ENCODE measurements at places on chromosomes 7 and 10.

DNA sequence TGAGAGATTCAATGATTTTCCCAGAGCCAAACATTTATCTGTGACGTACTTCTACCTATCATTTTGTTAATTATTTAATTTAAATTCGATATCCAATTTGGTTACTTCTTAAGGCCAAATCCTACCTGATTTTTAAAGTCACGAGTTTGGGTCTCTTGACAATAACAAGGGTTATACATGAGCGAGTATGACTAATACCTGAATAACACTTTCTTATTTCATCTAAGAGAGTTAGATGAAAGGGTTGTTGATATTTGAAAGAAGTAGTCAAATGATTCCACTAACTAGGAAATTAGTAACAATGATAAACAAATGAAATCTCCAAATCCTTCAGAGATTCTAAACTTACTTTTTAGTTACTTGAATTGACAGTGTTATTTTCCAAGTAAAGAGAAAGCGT is 1086.9 kb downstream of the XPNPEP1 start:
- no peak for DNase-seq

DNA sequence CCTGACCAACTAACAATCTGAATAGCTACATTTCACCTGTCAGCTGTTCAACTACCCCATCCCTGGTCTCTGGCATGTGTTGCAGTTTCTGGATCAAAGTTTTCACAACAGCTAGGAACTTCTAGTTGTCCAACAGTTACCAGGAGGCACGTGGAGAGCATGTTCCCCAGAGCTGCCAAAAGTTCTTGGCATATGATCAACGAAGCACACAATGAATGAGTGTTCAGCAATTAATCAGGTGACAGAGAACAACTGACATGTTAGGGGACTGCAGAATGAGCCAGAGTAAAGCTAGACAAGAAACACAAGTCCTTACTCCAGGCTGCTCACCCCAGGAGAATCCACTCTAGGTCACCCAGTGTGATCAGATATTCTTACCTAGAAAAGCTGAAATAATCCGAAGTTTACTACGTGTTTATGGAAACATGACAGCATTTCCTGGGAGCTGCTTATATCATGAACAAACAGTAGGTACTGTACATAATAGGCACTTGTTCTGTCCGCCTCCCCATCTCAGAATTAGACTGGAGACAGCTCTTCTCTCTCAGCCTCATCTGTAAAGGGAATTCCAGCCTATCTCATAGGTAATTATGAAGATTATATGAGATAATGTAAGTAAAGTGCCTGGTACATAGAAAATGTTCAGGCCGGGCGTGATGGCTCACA is 50.6 kb downstream of the ZNF438 start:
- peak; percentile 11 for DNase-seq

- DNase-seq: no peak
Observed at GRCh38 chr10:43965033-43965917, 316.6 kb upstream of the ZNF32 start.

- no peak for DNase-seq
Observed at GRCh38 chr7:87445897-87446296, 29.6 kb downstream of the ABCB4 start.

DNA sequence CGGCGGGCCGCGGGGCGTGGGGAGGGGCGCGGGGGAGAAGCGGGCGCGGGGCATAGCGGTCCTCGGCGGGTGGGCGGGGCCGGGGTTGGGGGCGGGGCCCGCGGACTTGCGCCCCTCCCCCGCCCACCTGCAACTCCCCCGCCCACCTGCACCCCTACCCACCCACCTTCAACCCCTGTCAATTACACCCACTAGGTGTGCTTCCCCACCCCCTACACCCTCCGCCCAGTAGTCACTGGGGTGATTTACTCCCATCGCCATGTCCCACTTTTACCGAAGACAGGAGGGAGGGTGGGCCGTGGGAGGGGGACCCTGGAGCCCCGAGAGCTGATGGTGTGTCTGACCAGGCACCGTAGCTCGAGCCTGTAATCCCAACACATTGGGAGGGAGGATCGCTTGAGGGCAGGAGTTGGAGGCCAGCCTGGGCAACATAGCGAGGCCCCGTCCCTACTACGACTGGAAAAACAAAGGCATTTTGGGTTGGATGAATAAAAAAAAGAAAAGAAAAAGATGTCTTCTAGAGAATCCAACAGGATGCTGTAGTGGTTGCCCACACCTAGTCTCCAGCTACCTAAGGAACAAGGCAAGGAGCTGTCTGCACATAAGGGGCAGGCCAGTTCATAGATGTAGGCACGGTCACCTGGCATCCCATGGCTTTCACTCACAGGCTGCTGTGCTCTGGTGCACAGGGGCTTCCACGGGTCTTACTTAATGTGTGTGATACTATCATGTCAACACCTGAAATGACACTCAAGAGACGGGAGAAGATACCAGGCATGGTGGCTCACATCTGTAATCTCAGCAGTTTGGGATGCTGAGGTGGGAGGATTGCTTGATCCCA is 761 bp downstream of the KCTD7 start:
- peak; percentile 62 for DNase-seq

DNA sequence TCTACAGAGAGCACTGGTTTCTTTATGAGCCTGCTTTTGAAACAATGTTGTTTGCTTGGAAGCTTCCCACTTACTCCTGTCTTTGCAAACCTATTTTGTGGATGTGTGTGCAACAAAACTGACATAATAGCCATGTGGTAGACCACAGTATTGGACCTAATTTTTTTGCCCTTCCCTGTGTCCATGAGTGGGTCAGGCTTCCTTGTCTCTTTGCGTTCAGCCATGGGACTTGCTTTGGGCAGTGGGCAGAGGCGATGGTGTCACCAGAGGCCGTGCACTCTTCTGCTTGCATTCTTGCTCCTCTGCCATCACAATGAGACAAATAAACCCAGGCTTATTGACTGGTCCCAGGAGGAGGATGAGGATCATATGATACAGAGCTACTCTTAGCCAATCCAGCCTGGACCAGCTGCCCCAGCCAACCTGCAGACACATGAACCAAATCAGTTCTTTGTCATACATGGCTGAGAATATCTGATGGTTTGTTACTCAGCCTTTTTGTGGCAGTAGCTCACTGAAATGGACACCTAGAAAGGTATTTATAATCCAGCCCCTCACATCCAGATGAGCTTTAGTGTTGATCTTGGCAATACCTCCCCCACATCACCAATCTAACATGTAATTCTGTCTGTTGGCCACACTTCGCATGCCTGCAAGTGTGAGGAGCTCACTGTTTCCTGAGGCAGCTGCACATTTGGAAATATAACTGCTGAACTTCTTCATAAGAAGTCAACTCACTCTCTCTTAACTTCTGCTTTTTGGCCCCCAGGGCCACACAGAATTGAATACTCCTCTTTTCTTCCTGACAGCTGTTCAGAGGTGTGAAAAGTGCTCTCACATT is 427.8 kb upstream of the ZMIZ1 start:
- peak; percentile 33 for DNase-seq

- DNase-seq: no peak
Observed at GRCh38 chr7:70630440-70630817, 501.5 kb upstream of the GALNT17 start.

DNA sequence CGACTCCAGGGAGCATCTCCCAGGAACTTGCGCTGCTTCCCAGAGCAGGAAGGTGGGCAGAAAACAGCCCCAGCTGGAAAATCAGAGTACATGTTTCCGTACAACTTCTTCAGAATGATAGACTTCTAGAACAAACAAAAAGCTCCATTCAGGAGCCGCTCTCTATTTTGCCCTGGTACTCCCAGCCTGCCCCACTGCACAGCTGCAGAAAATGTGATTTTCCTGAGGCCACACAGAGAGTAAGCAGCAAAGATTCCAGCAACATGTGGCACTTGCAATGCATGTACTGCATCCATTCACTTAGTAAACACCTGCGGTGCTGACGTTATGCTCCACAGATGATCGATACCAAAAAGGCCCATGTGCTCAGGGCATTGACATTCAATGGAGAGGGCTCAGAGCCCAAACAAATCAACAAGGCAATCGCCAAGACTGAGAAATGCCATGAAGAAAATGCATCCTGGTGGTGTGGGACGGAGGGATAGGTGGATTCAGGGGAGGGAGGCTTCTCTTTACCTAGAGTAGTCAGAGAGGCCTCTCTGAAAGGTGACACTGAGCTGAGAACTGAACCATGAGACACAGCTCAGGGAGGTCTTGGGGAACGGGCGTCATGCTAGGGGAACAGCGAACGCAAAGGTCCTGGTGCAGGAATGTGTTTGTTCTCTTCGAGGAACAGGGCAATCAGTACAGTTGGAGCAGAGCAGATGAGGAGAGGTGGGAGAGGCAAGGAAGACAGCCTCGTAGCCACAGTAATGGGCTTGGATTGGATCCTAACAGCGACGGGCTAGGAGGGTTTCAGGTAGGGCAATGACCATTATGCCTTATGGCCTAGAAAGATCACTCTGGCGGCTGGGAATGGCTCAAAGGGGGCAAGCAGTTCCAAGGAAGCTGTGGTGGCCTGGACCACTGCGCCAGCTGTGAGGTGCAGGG is 35.3 kb upstream of the DUSP5 start:
- no peak for DNase-seq

- DNase-seq: peak; percentile 92
Observed at GRCh38 chr10:101217450-101218281, 11.6 kb downstream of the LBX1 start.

DNA sequence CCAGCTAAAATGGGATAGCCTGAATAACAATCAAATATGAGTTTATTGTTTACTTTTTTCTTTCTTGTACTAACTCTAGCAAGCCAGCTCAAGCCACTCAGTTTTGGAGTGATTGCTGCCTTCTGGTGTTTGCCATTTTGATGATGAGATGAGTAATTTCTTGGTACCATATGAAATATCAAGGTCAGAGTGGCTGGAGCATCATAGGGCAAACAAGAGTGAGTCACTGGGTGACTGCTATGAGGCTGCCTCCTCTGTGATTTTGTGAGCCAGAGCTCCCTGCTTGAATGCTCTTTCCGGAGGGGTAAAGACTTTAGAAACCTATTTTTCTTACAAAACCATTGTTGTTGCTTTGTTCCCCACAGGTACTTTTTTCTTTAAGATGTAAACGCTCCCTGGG is 295.6 kb downstream of the PRKG1 start:
- no peak for DNase-seq

DNA sequence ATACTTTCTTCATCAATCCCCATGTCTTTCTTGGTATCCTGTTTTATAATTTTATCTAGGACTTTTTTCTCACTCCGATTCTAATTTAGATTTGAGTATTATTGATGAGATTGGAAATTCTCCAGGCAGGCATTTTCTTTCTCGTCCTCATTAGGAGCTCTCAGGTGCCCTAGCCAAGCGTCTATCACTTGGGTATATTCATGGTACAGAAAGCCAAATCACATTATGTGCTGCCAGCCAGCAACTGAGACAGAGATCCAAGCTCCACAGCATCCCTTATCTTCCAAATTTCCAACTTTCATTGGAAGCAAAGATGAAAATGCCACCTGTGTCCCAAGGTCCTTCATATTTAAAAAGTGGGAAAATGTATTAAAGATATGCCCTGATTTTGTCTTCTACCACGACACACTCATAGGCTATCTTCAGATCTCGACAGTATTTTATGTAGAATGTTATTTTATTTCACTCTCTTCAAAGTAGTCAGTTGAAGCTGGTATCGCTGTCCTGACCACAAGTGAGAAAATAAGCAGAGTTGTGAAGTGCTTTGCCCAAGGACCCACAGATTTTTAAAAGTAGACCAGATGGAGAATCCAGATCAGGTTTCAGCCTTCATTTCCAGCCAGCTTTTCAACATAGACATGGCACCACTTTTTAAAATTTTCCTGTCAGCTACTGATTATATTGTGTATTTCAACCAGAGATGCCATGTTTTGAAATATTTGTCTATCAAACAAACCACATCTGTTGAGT is 773.4 kb downstream of the CNTNAP2 start:
- no peak for DNase-seq

GRCh38 chr7:36315309-36315944 is 74.2 kb upstream of the ANLN start:
- no peak for DNase-seq

- no peak for DNase-seq
Observed at GRCh38 chr10:28381466-28381865, 78.6 kb upstream of the MPP7 start.

DNA sequence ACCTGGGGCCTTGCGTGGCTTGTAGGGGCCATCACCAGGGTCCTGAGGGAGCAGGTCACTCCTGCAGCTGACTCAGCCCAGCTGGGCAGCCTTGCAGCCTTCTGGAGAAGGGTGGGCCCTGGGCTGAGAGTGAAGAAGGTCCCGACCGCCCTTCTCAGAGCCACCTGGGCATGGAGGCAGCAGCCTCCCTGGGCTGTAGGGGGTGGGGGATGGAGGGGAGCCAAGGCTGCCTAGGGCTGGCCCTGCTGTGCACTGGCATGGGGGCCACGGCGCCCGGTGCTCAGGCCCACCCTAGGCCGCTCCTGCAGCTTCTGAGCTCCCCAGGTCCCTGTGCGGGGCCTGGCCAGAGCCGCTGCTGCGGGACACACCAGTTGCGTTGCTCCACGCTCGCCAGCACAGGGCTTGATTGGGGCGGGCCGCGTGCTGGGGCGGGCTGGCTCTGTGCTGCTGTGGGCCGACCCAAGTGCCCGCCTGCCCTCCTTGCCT is 63.6 kb upstream of the NKX6-2 start:
- no peak for DNase-seq

GRCh38 chr7:155228459-155228845 is 69.2 kb upstream of the INSIG1 start:
- no peak for DNase-seq

- DNase-seq: no peak
Observed at GRCh38 chr7:91564541-91564940, 300.3 kb downstream of the FZD1 start.

DNA sequence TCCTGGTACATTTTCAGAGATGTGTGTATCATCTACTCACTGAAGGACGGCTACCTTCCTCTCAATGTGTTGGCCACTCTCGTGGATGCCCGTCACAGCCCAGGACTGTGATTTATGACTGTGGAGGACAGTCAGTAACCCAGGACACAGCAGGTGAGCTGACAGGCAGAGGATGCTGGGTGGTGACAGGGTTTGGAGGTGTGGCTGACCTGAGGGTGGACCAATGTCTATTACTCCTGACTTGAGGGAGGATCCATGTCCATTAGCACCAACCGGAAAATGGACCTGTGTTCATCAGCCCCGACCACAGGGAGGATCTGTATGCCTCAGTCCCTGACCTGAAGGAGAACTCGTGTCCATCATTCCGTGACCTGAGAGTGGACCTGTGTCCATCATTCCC is 96.1 kb downstream of the ADCY1 start:
- no peak for DNase-seq

DNA sequence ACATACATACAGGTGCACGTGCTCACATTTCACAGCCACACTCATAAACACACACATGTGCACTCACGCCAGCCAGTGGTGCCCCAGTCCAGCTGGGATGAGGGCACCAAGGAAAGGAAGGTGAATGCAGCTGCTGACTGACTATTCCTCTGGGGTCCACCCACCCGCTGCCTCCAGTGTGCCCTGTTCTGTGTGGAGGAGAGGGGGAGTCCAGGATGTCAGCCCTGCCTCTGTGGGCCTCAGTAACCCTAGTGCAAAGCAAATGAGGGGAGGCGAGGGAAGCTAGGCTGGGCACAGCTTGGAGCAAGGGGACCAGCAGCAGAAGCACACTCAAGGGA is 57.6 kb downstream of the YKT6 start:
- DNase-seq: no peak

DNA sequence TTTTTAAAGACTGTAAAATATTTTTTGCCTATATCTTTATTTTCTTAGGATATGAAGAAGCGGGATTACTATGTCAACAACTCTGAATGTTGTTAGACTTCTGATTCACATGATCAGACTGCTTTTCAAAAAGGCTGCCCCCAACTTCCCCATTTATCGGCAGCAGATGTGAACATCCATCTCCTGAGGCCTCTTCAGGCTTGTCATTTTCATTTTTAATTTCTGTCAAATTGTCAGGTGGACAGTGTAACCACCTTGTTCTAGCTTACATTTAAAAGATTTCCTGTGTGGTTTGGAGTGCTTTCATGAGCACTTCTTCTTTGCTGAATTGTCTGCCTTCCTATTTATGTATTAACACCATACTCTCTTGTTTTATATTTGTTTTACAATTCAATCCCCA is 78.8 kb upstream of the GSDME start:
- DNase-seq: no peak
